ENCODE measurements at places on chromosomes 13 and 19.

DNA sequence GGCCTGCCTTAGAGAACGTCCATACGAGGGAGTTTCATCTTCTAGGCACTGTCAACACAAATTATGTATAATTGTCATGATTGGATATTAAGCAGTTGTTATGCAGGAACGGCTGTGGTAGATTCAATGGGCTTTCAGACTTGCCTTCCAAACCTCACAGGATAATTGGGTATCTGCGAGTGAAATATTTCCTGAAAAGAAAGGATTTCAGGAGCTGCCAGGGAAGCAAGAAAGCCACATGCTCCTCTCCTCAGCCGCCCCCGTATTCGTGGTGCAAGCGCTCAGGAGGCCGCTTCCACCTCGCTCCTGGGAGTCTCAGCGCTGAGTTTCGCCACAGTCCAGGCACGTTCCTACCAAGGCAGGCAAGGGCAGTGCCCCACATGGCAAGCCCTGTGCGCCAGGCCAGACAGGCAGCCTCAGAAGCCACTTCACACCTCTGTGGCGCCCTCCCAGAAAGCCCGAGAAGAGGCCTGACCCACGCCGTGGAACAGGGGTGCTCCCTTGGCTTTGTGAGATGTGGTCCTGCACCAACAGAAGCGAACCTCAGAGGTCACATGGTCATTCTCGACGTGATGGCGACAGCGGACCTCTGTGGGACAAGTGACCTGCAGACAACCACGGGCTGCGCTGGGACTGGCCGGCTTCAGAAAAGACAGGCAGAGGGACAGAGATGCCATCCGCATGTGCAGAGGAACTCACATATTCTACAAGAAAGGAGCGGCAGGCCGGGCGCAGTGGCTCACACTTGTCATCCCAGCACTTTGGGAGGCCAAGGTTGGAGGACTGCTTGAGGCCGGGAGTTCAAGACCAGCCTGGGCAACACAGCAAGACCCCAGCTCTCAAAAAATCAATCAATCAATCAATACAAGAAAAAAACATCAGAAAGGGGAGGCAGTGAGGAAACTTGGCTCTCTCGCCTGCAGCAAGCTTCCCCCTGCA, 41.4 kb downstream of the CEBPG start:
- DNase-seq: no peak

- DNase-seq: no peak
These were observed 508.8 kb downstream of the DACH1 start for GRCh38 chr13:71358218-71358617.

GRCh38 chr19:46753420-46754155, 7.3 kb upstream of the STRN4 start:
- DNase-seq: peak; percentile 42

DNA sequence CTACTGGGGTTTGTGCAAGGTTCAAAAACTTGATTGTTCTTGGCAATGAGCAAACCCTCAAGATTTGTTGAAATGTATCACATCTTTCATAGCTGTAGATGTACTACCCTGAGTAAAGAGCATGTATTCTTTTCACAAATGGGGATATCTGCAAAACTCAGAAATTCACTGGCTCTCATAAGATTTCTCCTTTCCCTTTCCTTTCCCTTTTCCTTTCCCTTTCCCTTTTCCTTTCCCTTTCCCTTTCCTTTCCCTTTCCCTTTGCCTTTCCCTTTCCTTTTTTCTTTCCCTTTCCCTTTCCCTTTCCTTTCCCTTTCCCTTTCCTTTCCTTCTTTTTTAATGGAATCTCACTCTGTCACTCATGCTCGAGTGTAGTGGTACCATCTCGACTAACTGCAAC, 69.1 kb downstream of the FNDC3A start:
- no peak for DNase-seq

GRCh38 chr19:45526143-45526542, 18.9 kb downstream of the VASP start:
- DNase-seq: no peak

DNA sequence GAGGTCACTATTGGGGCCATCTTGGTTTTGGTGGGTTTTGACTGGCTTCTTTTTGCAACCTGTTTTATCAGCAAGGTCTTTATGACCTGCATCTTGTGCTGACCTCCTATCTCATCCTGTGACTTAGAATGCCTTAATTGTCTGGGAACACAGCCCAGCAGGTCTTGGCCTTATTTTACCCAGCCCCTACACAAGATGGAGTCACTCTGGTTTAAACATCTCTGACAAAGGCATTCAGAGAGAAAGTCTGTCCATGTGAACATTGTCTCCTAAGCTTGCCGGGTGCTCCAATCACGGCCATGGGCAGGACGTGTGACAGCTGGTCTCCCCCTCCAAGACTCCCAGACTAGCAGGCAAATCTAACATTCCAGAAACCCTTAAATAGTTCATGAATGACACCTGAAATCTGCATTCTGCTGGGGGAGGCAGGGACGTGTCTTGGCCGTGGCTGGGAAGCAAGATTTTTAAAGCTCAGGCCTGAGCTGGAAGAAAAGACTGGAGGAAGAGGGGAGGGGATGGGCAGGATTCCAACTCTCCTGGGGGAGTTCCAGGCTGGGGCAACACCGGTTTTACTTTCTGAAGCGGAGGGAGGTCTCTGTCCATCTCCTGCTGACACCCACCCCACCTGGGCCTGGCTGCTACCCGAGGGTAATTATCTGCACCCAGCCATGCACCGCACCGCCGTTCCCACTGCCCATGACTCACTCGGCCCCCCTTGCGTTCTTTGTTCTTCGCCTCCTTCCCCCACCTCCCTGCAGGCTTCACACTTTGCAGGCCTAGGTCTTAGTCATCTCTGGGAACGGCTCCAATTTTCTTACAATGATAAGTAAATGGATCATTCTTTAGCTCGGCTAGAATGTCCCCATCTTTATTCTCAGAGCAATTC, 11.6 kb upstream of the OR1M1 start:
- DNase-seq: no peak

GRCh38 chr13:52850072-52850395, 1.6 kb upstream of the PCDH8 start:
- no peak for DNase-seq

DNA sequence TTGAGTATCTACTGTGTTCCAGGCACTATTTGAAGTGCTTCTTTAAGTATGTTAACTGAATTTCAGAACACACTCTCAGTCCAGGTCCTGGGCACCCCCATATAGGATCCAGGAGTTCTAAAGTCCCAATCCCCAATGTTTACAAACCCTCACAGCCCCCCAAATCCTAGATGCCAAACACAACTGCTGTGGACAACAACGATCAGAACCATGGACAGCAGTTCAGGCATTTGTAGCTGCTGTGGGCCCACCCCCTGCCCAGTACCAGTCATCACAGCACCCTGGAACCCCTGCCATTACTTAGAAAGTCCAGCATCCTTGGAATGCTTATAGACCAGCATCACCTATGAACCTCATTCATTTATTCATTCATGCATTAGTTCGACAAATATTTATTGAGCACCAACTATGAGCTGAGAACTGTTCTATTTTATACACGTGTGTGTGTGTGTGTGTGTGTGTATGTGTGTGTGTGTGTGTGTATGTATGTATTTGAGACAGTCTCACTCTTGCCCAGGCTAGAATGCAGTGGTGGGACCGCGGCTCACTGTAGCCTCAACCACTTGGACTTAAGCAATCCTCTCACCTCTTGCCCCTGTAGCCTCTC, 19.3 kb upstream of the SDHAF1 start:
- no peak for DNase-seq

DNA sequence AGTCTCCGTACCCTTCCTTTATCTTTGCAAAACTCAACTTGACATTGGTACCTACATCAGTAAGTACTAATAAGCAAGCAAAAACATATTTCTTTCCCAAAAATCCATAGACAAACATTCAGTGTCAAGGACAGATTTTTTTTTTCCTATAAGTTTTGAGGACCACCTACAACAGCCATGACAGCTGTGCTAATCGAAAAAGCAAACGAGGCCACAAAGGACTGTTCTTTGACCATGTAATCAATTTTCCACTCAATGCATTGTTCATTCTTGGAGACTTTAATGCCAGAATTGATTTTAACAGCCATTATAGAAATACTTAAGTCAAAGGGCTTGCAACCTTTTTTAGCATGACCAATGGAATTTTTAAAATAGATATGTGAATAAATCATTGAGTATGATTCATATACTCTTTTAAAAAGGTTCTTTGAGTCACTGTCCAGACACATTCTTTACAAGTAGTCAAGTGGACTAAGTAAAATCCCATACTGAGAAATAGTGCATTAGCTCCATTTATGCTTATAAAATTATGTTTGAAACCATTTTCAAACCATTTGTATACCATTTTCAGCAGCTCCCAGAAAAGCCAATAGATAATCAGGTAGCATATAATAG, 323.9 kb downstream of the MZT1 start:
- no peak for DNase-seq

- DNase-seq: no peak
These were observed 5.7 kb downstream of the ACOD1 start for GRCh38 chr13:76953968-76954367.

- DNase-seq: no peak
These were observed 19.0 kb downstream of the AKT2 start for GRCh38 chr19:40266119-40266518.

- no peak for DNase-seq
These were observed 121.6 kb upstream of the KL start for GRCh38 chr13:32894589-32895001.

- no peak for DNase-seq
These were observed 47.3 kb downstream of the LATS2 start for GRCh38 chr13:21014139-21014501.

DNA sequence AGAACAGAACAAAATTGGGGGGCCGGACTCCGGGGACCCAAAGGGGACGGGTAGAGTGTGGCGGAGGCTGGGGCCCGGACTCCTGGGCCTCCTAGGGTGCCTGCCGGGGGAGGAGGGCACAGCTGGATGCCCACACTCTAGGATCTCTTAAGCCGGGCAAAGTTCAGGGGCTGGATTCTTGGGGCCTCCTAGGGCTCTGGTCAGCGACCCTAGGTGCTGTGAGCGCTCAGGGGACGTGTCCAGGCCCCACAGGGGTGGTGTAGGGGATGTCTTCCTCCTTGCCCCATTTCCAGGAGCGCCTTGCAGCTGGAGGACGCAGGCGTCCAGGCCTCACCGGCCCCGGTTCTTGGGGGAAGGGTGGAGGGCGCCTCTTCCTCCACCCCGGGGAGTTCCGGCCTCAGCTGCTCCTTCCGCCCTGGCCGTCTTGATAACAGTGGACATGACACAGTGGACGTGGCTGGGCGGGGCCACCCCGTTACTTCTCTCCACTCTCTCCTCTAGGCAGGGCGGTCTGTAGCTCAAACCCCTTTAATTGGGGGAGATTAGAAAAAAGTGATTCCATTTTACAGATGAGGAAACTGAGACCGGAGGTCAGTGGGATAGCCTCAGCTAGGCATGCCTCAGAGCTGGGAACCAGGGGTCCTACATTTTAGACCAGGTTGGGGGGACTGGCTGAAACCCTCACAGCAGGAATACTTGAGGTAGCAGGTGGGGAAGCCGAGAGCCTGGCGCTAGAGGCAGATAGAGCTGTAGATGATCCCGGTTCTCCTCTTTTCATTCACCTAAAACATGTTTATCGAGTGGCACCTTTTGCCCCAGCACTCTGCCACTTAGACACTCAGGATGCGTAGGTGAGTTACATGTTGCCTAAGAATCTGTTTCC, 705 bp downstream of the STXBP2 start:
- no peak for DNase-seq

DNA sequence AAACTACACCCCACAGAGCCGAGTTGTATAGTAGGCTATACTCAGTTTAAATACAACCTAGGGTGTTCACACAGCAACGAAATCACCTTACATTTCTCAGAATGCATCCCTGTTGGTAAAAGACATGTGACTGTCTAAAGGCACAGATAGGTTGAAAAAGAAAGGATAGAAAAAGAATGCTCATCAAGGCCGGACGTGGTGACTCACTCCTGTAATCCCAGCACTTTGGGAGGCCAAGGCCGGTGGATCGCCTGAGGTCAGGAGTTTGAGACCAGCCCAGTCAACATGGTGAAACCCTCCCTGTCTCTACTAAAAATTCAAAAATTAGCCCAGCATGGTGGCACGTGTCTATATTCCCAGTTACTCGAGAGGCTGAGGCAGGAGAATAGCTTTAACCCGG, 3.8 kb upstream of the IL17D start:
- DNase-seq: no peak

- DNase-seq: no peak
These were observed 441.6 kb downstream of the TDRD3 start for GRCh38 chr13:60838581-60838980.

- DNase-seq: no peak
These were observed 4.1 kb downstream of the LRFN3 start for GRCh38 chr19:35940078-35940775.

DNA sequence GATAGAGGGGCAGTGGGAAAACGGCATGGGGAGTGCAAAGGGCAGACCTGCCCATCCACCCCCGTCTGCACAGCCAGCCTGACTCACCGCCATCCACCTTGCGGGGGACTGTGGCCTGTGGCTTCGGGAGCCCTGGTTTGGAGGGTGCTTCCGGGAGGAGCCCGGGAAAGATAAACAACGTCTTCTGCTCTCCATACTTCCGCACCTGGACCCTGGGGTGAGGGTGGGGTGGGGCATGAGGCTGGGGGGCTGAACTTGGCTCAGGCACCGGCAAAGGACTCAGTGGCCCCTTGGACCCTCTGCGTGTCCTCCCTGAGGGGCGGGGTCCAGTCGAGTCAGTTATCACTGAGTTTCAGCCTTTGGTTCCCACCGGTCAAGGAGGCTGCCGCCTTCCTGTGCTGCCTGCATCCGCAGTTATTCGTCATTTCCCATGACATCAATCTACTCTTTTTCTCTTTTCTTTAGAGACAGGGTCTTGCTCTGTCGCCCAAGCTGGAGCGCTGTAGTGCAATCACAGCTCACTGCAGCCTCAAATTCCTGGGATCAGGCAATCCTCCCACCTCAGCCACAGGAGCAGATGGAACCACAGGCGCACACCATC, 3.2 kb downstream of the GPR108 start:
- no peak for DNase-seq

DNA sequence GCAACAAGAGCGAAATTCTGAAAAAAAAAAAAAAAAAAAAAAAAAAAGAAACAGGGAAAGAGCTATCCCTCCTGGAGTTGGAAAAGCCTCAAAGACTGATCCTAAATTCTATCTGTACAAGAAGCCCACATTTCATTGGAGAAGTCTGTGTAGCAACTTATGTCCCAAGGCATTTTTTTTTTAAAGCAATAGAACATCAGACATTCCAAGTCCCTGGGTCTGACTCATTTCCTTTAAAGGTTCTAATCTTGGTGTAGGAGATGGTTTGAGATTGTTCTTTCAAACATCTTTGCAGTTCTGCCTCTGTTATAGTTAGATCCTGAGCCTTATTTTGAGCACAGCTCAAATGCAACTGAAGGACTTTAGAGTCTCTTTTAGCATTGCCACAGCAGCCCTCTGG, 706.5 kb upstream of the MIR17HG start:
- no peak for DNase-seq

All from stimulated activated CD8-positive, alpha-beta memory T cell treated with anti-CD3 and anti-CD28 coated beads, Interleukin-12 subunit alpha, Interleukin-12 subunit beta, amount 100 ng/mL, for 1 hour (primary cell).